ENCODE measurements at places on chromosomes 16 and 17.
A peak's percentile ranks its signal among the peaks of the same experiment; 100 is the strongest.

DNA sequence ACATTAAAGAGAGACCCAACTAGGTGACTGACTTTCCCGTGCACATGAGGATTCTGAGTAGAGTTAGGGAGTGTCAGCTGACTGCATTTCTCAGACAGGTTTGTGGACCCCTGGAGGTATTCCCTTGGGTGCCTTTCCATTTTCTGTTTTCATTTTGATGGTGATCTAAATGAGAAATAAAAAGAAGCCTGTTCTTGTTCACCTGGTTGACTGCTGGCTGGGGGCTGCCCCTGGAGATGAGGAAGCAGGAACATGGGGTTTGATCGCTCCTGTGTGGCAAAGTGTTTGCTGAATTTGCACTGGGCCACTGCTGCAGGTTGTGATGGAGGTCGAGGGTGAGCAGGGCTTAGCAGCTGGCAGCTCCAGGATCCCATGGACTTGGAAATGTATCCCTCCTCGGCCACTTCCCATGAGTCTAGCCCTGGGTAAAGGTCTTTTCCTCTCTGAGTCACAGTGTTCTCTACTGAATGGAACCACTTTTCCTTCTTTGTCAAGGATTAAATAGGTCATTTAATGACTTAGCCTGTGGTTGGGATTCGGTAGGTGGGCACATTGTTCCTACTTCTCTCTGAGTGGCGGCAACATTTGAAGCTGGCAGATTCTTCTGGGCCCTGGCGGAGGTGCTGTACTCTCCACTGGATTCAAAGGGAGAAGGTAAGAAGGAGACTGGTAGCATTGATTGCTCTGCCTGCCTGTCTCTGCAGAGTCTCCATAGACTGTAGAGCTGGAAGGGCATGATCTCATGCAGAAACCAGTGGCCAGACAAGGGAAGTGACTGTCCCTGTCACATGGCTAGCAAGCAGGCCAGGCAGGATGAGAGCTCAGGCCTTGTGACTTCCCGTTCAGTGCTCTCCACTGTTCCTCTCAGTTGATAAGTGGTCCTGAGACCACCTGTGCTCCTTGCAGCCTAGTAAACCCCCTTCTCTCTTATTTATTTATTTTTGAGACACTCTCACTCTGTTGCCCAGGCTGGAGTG, 17.9 kb downstream of the SNX29 start:
- DNase-seq: no peak

DNA sequence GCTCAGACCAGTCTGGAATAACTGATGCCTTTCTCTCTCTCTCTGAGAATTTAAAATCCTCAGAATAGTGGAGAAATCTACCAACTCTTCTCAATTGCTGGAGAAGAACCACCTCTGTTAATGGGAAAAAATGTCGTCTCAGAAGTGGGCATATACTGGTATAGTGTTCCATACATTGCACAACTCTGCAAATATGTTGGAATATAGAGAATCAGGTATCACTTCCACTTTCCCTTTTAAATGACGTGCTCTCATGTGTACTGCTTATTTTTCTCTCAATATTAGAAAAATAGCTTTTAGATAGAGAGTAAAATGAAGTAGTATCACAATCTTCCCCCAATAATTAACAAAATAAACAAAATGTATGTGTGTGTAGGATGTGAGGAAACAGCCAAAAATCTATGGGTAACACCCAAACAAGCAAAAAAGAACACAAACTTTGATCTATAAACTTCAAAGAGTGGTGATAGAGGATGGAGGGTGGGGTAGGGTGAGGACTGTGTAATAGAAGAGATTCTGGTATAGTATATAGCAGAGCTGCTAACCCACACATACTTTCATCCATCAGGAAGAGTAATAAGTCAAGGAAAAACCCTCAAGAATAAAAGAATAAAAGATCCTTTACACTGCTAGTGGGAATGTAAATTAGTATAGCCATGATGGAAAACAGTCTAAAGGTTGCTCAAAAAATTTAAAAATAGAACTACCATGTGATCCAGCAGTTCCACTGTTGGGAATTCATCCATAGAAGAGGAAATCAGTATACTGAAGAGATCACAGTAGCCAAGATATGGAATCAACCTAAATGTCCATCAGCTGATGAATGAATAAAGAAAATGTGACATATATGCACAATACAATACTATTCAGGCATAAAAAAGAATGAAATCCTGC, 46.9 kb downstream of the NFATC3 start:
- no peak for DNase-seq

GRCh38 chr17:16048811-16049449, 49.3 kb downstream of the TTC19 start:
- no peak for DNase-seq

GRCh38 chr17:83191388-83192160, 112.2 kb downstream of the METRNL start:
- DNase-seq: peak; percentile 71
